Stimulated activated CD8-positive, alpha-beta memory T cell treated with anti-CD3 and anti-CD28 coated beads, Interleukin-7, amount 100 ng/mL, for 1 hour (primary cell): ENCODE measurements at places on chromosomes 4 and X.

DNA sequence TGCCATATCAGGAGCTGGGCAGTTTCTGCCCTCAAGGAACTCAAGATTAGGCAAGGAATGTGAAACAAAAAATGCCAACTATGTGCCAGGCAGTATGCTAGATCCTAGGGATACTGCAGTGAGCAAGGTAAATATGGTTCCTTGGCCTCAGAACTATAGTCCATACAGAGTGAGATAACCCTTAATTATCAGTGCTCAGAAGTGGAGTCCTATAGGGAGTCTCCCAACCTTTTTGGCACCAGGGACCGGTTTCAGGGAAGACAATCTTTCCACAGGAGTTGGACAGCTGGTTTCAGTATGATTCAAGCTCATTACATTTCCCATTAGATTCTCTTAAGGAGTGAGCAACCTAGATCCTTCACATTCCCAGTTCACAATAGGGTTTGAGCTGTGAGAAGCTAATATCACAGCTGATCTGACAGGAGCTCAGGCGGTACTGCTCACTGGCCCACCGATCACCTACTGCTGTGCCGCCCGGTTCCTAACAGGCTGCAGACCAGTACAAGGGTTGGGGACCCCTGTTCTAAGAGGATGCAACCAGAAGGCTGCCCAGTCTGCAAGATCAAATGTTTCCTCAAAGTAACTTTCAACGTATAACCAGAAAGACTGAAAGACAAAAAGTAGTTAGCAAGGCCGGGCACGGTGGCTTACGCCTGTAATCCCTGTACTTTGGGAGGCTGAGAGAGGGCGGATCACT is 1.7 kb upstream of the SRP72 start:
- no peak for DNase-seq

DNA sequence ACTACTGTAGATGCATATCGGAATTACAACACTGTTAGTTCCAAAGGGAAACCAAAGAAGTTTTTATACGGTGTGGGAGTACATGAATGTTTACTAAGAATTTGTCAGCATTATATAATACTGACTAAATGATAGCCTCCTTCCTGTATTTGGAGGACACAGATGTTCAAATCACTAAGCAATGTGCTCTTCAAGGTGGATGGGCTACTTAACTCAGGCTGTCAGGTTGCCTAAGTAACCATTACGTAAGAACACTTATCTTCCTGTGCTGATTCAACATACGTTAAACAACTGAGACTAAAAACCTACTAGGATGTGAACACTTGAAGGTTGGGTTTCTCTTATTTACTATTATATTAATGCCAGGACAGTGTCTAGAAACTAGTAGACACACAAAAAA is 81.9 kb upstream of the HPGD start:
- no peak for DNase-seq

- DNase-seq: no peak
These were observed 37.9 kb downstream of the WDR1 start for GRCh38 chr4:10078481-10079233.

- no peak for DNase-seq
These were observed 77.0 kb downstream of the COQ2 start for GRCh38 chr4:83207497-83208101.

DNA sequence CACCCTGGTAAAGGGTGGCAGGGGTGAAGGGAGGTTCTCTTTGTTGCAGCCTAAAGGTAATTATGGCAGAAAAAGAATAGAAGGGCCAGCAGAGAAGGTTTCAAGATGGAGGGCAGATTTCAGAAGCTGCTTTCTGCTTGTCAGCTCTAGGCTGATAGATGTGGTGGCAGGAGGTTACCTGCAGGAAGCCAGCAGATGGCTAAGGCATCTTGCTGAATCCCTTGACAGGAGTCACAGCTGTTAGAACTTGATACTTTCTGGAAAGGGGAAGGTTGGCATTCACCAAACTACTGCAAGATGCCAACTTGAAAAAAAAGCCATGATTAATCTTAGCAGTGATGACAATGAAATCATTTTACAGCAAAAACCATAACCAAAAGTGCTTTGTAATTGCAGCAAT is 69.5 kb upstream of the CBLL2 start:
- DNase-seq: no peak

GRCh38 chr4:188821500-188821899 is 682.3 kb downstream of the TRIML1 start:
- no peak for DNase-seq

GRCh38 chr4:52869196-52869595 is 7.1 kb downstream of the RASL11B start:
- DNase-seq: no peak

DNA sequence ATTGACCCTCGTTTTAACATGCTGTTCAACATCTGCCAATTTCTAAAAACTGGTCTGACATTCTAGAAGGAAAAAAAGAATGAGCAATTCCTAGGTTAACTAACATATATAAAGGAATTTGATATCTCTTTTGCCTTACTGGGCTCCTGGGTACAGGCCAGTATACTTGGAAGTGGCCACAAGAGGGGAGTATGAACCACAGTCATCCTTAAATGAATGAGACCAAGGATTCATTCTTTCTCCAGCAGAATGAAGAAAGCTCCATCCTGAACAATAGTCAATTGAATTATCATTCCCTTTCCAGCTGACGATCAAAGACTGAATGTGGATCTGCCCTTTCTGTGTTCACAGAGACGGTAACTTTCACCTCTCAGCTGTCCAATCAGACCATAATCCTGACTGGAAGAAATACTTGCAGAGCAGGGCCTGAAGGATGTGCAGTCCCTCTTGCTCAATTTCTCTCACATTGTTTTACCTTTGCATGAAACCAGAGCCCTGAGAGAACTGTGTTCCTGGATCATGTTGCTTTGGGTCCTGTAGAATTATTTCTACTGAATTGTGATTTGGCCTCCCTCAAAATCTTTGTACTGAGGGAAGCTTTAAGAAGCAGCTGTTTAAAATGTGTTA is 14.8 kb upstream of the SPARCL1 start:
- DNase-seq: no peak

DNA sequence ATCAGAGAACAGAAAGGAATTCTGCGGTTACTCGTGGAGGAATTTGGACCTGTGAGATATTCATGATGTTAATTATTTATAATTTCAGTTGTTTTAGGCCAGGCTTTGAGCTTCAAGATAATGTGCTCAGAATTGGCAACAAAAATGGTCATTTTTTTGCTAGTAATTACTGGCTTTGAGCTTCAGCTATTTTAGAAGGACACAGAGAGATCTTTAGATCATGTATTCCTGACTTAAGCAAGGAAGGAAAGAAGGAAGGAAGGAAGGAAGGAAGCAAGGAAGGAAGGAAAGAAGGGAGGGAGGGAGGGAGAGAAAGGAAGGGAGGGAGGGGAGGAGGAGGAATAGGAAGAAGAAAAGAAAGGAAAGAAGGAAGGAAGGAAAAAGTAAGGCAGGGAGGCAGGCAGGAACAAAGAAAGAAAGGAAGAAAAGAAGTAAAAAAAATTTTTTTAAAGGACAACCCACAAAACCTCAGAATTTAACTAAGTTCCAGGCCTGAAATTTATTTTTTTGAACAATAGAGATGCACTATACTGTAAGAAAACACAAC is 277.9 kb upstream of the KLF3 start:
- no peak for DNase-seq

DNA sequence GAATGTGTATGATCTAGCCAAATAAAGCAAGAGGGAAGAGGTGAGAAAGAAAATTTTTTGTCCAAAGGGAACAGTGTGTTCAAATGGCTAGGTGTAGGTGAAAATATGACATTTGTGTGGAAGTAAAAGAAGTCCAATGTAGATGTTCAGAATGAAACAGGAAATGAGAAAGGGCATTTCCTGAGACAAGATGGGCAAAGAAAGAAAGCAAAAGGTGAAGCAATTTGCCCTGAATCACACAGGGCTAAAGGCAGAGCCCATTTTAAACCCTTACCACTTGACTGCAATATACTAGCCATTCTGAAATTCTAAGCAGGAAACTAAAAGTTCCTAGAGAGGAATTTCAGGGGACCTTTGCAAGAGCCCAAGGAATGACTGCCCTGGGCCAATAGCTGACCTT is 36.0 kb downstream of the CLOCK start:
- no peak for DNase-seq

- DNase-seq: no peak
These were observed 80.7 kb downstream of the FHIP1A start for GRCh38 chr4:151489462-151490203.

DNA sequence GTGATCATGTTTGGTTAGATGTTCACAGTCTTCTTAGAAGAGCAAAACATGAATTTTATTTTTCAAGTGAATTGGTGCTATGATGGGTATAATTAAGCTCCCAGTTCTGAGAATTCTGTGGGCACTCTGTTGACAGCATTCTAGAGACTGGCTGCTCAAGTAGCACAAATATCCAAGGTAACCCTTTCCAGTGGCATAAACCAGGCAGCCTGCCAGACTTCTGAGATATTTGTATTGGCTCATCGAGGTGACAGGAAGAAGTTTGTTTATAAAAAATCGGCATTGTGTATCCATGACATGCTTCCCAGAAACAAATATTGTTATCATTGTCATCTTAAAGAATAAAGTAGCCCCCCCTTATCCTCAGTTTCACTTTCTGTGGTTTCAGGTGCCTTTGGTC is 28.3 kb downstream of the LANCL3 start:
- no peak for DNase-seq

DNA sequence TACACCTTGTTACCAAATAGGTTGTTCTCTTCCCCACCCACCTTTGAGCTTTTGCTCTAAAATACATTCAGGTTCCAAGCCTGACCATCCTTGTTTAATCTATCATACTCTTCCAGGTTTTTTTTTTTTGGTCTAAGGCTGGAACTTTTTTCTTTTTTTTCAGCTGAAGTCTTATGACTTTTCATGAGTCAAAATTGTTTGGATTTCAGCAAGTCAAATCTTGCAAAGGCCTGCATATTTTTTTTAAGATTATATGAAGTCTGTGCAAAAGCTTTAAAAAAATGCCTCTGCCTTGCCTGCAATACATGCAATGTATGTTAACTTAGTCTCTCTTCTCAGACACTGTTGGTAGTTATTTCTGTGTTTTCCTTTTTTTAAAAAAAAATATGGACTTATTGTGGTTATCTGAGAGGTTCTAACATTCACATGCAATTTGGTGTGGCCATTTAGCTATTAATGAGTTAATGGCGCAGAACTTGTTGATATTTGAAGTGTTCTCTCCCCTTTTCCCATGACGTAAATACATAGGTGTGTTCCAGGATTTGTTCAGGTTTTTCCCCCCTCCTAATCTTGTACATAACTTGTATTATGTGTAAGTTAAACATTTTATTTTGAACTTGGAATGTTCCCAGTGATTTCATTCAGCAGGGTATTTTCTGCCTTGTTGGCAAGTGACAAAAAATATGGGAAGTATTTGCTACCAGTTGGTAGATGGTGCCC is 58.7 kb downstream of the CCKAR start:
- no peak for DNase-seq

- DNase-seq: no peak
These were observed 88.6 kb downstream of the GSTCD start for GRCh38 chr4:105797225-105797624.

GRCh38 chr4:163920426-163920825 is 425.9 kb downstream of the TMA16 start:
- DNase-seq: no peak

DNA sequence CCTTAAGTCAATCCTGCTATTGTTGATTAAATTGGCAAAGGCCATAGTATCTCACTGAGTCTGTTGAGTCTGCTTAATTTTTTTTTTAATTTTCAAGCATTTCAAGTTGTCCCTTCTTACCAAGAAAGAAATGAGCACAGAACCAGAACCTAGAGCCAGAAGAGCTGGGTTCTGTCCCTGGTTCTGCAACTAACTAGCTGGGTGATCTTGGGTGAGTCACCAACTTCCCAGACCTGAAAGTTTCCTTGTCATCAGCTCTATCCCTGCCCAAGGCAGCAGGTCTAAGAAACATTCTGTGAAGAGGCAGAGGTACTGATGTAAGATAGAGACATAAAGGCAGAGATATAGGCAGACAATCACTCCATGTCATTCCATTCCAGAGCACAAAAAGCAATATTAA is 17.3 kb downstream of the TEC start:
- DNase-seq: no peak
